ENCODE measurements at places on chromosomes 3 and 15. TPM values are rescaled to one million over a fixed set of nuclear protein-coding genes. Genes with fewer than 3 reads are reported as not detected.

DNA sequence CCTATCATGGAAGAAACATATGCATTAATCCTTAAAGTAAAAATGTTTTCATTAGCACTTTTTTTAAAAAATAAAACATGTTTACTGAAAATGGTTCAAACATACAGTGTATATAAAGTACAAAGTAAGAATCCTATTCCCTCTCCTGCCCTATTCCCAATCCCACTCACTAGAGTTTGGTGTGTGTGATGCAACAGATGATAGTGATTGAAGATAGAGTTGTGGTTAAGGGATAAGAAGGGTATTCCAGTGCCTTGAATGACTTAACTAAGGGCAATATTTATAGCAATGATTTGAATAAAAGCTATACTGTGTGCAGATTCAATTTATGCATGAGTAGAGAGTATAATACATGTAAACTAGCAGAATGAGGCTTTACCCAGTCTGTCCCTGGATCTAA, 18.1 kb downstream of the ZNF280D start:
- DNase-seq = peak; percentile 11

- no peak for DNase-seq
Observed at GRCh38 chr3:147404000-147404799, 2.1 kb downstream of the ZIC4 start.

DNA sequence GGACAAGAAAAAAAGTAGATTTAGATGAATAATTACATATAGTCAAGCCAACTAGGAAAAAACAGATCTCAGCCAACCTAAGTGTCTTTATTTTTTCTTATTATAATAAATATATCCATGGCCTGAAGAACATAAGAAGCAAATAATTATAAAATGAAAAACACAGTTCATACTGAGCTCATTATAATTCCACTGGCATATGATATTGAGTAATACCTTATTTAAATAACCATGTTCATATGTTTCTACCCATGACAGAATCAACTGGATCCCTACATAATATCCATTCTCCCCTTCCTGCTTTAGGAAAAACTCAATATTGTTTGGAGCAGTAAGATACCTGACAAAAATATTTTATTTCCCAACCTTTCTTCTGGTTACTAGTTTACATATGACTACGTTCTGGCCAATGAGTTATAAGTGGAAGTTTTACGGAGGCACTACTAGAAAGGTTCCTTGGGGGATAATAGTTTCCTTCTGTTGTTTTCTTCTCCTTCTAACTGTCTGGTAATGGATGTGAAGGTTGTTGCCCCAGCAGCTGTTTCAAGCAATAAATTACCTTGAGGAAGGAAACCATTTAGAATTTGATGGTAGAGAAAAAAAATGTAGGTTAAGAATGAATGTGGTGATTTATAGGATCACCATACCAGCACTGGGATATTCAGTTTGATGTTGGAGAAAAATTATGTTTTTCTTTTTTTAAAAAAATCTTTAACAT, 184.1 kb upstream of the MBNL1 start:
- no peak for DNase-seq

- no peak for DNase-seq
Observed at GRCh38 chr3:59142556-59142955, 92.7 kb upstream of the CFAP20DC start.

GRCh38 chr3:197892162-197892561, 57.8 kb upstream of the RPL35A start:
- no peak for DNase-seq

GRCh38 chr3:53489386-53489785, 5.0 kb upstream of the CACNA1D start:
- DNase-seq = no peak

The APOD gene
- not detected for total RNA-seq

The POU1F1 gene
- not detected for total RNA-seq

The HESX1 gene
- total RNA-seq = 0.36 TPM

The LRTM1 gene
- not detected for total RNA-seq
